Islet precursor cell (in vitro differentiated cells): ENCODE measurements at places on chromosomes 7 and 10.

DNA sequence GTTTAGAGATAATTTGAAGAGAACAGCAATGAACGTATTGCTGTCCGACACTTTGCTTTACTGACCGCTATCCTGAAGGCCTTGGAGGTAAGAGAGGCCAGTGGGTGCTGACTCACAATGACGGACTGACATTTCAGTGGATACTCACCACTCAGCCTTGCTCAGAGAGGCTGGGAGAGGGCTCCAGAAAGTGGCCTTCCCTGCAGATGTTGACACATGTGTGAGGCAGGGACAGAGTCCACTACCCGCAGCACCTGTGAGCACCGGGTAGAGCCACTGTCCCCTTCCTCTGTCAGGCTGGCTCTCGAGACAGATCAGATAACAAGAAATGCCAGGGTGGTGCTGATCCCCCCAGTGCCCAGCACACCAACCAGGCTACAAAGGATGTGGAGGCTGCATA lies 75.0 kb downstream of the GPR26 start:
- peak; percentile 70 for DNase-seq

- DNase-seq, result no peak
Measured at GRCh38 chr7:157527686-157528085, 190.9 kb downstream of the DNAJB6 start.

- DNase-seq, result no peak
Measured at GRCh38 chr10:86536294-86536861, 14.8 kb upstream of the WAPL start.

DNA sequence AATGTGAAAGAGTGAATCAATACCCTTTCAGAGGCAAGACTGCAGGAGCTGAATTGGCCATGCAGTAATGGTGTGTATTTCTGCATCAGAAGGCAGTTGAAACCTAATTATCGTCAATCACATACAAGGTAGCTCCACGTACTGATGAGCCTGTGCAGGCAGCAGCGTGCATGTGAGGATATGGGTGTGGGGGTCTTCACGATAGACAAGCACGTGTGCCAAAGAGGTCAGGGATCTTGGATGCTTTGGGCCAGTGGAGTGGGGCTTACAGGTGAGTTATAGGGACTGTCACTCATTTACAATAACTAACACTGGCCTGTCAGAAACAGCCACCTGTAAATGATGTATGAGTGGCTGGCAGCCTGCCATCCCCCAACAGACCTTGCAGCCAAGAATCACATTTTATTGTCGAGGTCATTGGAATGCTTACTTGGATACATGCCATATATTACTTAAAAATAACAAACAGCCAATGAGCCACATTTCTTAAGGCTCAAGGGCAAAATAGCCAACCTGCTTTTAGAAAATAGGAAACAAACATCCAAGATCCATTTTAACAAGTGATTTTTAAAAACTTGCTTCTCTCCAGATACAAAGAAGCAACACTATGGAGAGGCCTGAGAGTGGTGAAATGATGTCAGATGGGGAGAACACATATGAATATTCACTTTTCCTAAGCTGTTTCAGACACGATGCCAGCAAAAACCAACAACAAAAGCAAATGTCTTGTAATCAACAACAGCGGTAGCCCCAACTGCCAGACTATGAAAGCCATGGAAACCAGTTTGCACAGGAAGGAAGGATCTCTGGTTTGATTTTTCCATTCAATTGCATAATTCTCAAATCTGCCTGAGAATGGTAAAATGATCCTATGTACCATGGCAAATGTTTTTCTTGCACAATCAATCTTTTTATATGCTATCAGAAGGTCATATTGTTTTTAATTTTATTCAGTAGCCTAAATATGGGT lies 210.7 kb downstream of the SKAP2 start:
- DNase-seq, result no peak

DNA sequence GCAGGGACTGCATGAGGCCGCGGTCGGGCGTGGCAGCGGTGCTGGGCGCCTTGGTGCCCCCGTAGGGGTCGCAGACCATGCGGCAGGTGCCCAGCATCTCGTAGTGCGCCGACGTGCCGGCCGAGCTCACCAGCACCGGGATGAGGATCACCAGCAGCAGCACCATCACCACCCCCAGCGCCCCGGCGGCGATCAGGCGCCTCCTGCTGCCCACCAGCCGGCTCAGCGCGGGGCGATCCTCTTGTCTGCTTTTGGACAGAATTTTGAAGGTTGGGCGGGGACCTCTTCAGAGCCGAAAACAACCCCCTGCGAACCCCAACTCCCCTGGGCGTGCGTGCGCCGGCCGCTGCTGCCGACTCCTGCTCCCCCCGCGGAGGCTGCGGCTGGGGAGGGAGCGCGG lies 779 bp downstream of the C1QL3 start:
- peak; percentile 70 for DNase-seq

- DNase-seq, result no peak
Measured at GRCh38 chr10:71494980-71495381, 98.3 kb downstream of the CDH23 start.

DNA sequence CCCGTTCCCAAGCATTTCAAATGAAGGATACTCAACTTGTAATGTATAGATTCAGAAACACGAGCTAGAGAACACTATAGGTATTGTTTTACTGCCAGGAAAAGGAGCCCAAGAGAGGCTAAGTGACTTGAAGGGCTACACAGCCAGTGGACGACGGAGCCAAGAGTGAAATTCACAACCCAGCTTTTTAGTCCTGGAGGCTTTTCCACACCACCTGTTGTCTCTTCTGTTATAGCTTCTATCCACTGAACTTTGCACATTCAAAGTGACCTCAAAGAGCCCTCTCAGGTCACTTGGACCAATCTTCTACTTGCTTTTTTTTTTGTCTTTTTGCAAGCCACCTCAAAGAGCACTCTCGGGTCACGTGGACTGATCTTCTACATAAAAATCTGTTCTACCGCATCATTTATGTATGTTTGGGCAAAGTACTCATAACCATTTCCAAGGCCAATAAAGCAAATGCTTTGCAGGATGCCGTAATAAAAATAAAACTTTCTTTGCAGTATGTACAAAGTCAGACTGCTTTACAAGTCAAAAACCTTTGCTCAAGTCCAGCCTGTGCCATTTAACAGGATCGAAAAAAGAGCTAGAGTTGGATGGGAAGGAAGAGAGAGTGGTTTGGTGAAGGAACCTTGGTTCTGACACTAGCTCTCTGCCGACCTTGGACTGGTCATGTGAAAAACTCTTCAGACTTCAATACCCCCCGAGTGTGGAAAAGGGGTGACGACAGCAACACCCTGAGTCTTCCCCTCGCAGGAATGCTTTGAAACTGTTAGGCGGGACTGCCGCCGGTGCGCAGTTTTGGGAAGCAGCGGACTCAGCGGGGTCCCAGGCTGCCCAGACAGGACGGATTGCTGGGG lies 821 bp downstream of the SLC35B4 start:
- DNase-seq, result no peak
